CD4-positive, alpha-beta T cell treated with Interleukin-2 at 100 ng/mL for 4 hours (primary cell): ENCODE measurements at places on chromosomes 11 and 22.

DNA sequence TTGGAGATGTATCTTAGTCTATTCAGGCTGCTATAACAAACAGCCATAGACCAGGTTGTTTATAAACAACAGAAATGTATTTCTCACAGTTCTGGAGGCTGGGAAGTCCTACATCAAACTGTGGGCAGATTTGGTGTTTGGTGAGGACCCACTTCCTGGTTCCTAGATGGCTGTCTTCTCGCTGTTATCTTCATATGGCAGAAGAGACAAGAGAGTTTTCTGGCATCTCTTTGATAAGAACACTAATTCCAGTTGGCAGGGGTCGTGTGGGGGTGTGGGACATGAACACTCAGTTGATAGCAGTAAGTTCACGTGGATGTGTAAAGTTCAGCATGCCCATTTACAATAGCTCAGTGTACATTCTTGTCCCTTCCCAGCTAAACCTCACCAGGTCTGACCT is 41.3 kb upstream of the HMGXB4 start:
- DNase-seq = no peak

DNA sequence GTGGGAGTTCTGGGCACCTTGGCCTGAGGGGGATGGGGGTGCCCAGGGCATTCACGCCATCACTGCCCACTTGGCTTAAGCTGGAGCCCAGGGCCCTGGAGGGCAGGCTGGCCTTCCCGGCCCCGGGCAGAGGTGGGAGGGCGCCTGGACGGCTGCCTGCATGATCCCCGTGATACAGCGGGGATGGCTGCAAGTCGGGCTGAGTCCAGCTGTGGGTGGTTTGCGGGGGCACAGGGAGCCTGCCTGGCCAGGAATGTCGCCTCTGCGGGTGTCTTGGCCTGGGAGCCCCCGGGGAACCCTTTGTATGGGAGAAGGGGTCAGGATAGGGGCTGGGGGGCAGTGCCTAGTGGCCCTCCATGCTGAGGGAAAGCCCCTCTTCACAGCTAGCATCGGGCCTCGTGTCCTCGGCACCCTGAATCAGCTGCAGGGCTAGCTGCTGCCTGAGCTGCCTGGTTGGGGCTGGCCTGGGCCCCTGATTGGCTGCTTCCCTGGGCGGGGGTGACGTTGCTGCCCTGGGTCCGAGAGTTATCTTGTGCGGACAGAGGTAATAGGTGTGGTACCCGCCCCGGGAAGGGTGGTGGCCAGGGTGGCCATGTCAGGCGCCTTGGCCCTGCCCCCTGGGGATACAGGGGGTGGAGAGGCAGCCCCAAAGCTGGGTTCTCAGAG is 8.3 kb downstream of the BRSK2 start:
- DNase-seq = no peak

DNA sequence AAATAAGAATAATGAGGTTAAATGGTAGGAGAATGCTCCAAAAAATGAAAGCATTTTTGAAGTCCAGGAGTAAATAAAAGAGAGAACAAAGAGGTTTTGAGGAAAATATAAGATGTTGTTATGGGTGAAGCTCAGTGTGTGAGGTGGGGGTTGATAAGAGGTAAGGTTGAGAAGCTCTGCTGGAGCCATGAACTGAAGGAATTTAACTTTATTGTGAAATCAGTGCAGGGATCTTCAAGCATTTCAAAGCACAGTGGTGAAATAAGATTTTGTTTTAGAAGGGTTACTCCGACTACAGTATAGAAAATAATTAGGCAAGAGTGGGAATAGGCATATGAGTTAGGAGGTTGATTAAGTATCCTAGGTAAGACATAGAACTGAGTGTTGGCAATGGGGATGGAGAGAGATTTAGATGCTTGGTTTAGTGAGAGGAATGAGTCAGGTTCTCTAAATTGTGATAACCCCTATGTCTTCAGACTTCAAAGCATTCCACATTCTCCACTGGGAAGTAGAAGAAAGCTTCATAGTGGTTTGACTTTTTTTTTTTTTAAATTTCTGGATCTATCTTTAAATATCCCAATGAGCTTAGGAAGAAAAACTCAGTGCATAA is 403.2 kb downstream of the AASDHPPT start:
- no peak for DNase-seq

DNA sequence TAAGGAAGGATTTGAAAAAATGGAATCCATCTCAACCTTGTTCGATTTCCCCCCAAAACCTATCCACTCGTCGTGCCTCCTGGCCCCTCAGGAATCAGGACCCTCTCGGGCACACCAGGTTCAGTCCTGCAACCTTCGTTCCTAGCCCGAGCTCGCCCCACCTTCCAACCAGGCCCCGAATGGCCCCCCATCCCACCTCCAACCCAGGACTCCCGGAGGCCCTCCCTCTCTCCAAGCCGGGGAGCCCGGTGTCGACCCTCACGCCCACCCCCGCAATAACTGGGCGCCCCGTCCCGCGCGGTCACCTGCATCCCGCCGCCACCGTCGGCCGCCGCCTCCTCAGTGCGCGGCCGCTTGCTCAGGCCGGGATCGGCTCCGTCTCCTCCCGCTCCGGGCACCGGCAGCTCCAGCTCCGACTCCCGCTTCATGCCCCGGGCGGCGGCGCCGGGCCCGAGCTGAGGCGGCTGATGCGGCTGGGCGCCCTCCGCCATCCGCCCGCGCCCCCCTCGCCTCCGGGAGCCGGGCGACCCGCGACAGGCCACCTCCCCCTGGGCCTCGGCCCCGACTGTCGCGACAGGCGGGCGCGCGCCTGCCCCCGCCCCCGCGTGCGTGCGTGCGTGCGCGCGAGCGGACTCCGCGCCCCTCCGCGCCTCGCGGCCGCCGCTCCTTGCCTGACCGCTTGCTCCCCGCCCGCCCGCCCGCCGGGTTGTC is 534 bp downstream of the RBFOX2 start:
- no peak for DNase-seq

- no peak for DNase-seq
These were observed 68.2 kb downstream of the CASP12 start for GRCh38 chr11:104830080-104830479.

- no peak for DNase-seq
These were observed 239.7 kb downstream of the BRD1 start for GRCh38 chr22:49587987-49588386.

DNA sequence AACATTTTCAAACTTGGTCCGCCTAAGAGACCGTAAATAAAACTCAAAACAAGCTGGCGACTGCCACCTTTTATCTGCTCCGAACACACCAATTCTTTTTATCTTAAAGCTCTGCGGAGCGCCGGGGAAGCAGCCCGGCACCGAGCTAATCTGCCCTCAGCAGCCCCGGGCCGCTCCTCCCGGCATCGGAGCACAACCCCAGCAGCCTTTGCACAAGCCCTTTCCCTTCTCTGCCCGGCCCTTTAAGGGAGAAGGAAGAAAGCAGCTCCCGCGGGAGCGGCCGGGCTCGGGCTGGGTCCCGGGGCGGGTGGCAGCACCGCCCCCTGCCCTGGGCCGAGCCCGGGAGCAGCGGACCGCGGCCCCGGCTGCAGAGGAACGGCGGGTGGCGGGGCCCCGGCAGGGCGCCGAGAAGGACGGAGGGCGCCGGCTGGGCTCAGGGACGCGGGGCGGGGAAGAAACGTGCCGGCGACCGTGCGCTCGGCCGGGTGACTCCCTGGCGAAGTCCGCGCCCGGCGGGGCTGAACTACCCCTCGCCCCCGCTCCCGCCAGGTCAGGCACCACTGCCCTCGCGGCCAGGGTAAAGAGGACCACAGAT is 133.6 kb upstream of the C11orf58 start:
- no peak for DNase-seq

GRCh38 chr11:973237-973636 is 47.6 kb downstream of the AP2A2 start:
- DNase-seq = no peak

GRCh38 chr22:39176143-39176713 is 23.7 kb upstream of the CBX7 start:
- no peak for DNase-seq

- no peak for DNase-seq
These were observed 28.7 kb downstream of the SDHD start for GRCh38 chr11:112115386-112115785.

GRCh38 chr11:12762278-12762677 is 88.1 kb downstream of the TEAD1 start:
- DNase-seq = no peak

- DNase-seq = no peak
These were observed 16.7 kb upstream of the UCP3 start for GRCh38 chr11:74025467-74026166.

- peak; percentile 63 for DNase-seq
These were observed 45.7 kb upstream of the TSPAN18 start for GRCh38 chr11:44680982-44681597.

- DNase-seq = no peak
These were observed 971 bp downstream of the TUBGCP6 start for GRCh38 chr22:50243685-50244419.

- DNase-seq = no peak
These were observed 445.9 kb upstream of the ANO3 start for GRCh38 chr11:25886036-25886435.

DNA sequence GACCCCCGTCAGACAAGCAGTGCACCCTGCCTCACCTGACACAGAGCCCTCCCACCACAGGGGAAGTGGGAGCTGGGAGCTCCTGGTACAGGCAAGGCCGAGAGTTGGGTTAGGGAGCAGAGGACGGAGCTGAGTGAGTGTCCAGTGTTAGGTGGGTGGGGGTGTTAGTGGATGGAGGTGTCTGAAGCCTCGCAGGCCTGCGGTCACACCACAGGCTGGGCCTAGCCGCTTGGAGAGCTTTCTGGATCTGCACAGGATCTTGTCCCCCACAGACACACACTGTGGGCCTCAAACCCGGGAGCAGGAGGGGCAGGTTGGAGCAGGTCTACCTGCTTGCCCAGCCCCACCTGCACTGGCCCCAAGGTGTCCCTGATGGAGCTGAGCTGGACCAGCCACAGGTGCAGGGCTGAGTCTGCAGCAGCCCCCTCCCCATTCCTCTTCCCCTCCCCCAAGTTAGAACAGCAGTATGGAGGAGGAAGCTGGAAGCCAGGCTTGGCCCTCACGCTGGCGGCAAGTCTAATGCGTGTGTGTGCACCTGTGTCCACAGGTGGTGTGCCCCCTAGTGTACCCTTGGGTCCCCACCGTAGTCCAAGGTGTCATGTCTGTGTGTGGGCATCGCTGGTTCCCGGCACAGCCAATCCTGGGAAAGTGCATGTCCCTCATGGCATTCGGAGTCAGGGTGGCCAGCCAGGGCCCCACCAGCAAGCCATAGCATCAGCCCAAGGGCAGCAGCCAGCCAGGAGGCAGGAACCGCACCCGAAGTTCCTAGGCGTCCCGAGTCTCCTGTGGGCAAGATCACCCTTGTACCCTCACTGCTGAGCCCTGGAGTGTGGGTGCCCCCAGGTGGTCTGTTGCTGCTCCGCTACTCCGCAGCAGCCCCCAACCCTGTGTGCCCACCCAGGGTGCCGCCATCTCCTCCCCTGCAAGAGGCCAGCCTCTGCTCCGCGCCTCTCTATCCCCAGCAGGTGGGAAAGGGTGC is 2.0 kb upstream of the GATD1 start:
- no peak for DNase-seq

GRCh38 chr11:60847896-60848295 is 6.0 kb downstream of the CCDC86 start:
- no peak for DNase-seq

DNA sequence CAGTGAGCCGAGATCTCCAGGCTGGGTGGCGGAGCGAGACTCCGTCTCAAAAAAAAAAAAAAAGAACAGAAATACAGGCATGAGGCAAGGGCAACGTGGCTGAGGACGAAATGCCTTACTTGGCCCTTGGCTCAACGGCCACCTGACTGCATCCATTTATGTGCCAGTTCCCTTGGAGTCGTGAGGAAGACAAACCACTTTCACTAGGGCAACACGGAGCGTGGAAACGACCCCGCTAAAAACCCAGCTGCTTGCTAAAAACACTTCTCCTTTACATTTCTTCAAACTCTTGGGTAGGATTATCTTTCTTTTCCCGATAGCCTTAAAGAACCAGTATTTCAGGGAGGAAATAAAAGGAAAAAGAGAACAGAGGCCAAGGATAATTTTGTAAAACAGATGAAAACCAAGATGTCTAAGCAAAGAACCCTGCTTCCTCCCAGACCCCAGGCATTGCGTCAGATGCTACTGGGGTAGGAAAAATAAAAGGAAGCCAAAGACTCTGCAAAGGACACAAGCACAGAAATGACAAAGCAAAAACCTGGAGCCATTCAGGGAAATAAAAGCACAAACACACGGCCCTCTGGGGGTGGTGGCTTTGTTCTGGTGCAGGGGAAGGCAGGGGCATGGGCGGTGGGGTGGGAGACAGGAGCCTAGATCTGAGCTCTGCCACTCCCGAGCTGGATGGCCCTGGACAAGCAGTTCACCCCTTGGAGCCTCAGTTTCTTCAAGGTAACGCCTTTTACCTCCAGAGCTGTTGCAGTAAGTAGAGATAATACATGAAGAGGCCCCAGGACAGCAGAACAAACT is 37.0 kb downstream of the PC start:
- no peak for DNase-seq

DNA sequence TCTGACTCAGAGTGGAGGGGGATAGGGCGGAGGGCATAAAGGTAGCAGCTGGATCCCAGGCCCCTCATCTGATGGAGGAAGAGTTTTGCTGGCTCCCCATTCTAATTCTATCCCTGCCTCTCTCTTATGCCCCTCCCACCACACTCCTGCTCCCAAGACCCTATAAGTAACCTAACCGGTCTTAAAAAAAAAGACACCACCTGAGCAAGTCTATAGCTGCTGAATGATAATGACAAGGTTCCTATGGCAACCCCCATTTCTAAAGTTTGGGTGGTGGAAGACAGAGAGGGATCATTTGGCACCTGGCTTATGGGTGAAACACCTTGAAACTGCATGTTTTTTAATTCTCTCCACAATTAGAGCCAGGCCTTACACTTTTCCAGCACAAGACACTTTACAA is 69.6 kb downstream of the LARGE1 start:
- DNase-seq = no peak

GRCh38 chr22:19641254-19641982 is 72.9 kb upstream of the SEPTIN5 start:
- DNase-seq = no peak

DNA sequence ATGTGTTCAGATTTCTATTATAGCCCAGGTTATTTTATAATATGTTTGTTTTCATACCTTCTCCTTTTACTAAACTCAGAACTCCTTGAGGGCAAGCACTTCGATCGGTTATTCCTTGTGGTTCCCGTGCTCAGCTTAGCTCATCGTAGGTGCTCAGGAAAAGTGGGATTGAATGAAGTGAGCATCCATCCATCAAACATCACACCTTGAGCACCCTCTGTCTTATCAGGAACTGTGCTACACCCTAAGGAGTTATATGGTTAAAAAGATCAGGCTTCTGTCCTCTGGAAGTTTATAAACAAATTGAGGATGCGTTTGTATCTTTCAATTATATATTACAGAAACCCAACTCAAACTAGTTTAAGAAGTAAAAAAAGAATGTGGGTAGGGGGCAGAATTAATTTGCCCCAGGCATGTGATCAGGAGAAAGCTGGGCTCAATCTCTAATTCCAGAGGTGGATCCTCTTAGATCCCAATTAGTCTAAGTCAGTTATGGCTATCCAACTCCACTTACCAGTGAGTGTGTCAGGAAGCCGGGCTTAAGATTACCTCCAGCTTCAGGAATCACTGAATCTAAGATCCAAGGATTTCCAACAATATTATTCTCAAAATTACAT is 59.9 kb upstream of the RRAS2 start:
- DNase-seq = no peak
